T-cell (primary cell): ENCODE measurements at places on chromosomes 4 and X.
A peak's percentile ranks its signal among the peaks of the same experiment; 100 is the strongest.

DNA sequence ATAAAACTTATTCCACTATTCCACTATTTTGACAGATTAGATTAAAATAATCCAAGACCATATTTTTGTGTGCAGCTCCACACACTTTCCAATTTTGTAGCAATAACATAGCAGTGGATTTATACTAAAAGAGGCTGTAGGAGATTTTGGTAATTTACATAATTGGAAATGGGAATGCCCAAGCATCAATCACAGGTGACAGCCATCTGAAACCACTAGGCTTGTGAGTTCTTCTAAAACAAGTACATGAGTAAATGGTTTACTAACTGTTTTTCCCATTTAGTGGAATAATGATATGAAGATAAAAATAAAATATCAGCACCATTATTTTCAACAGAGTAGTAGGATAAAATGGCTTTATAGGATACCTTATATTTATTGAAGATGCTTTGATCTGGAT lies 4.4 kb downstream of the ANK2 start:
- H3K27ac ChIP-seq = no peak overlapping the region
- no peaks in the 10 kb centered on the region for H3K27me3 ChIP-seq
- no peaks in the 10 kb centered on the region for H3K36me3 ChIP-seq
- no peak overlapping the region for H3K4me3 ChIP-seq

DNA sequence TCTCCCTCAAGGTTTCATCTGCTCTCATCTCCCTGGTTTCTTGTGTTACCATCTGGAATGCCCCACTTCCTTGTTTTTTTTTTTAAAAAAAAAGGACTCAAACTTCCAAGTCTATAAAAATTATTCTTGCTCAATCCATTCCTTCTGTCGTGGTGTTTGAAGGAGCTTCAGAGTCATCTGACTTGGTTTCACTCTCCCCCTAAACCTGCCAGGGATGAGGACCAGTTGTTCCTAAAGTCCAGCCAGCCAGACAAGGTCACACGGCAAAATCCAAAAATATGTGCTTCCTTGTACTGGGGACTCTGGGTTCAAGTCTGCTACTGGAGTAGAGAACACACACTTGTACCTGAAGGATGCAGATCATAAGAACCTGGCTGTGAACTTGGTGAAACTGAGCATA lies 84.5 kb upstream of the GPM6B start:
- H3K4me3 ChIP-seq = no peak overlapping the region
- H3K36me3 ChIP-seq = no peaks in the 10 kb centered on the region
- DNase-seq = no peak
- no peaks in the 10 kb centered on the region for H3K4me1 ChIP-seq
- no peak overlapping the region for H3K27ac ChIP-seq

- no peaks in the 10 kb centered on the region for H3K4me1 ChIP-seq
- no peak for DNase-seq
- no peaks in the 10 kb centered on the region for H3K27me3 ChIP-seq
- H3K27ac ChIP-seq = no peak overlapping the region
- H3K36me3 ChIP-seq = peaks cover 6% of the 10 kb centered on the region
Observed at GRCh38 chrX:16825264-16826035, 39.2 kb downstream of the TXLNG start.

GRCh38 chr4:2341261-2341841 lies 77.1 kb downstream of the ZFYVE28 start:
- no peaks in the 10 kb centered on the region for H3K27me3 ChIP-seq
- H3K4me3 ChIP-seq = no peak overlapping the region
- DNase-seq = peak; percentile 3
- peaks cover 24% of the 10 kb centered on the region for H3K36me3 ChIP-seq

DNA sequence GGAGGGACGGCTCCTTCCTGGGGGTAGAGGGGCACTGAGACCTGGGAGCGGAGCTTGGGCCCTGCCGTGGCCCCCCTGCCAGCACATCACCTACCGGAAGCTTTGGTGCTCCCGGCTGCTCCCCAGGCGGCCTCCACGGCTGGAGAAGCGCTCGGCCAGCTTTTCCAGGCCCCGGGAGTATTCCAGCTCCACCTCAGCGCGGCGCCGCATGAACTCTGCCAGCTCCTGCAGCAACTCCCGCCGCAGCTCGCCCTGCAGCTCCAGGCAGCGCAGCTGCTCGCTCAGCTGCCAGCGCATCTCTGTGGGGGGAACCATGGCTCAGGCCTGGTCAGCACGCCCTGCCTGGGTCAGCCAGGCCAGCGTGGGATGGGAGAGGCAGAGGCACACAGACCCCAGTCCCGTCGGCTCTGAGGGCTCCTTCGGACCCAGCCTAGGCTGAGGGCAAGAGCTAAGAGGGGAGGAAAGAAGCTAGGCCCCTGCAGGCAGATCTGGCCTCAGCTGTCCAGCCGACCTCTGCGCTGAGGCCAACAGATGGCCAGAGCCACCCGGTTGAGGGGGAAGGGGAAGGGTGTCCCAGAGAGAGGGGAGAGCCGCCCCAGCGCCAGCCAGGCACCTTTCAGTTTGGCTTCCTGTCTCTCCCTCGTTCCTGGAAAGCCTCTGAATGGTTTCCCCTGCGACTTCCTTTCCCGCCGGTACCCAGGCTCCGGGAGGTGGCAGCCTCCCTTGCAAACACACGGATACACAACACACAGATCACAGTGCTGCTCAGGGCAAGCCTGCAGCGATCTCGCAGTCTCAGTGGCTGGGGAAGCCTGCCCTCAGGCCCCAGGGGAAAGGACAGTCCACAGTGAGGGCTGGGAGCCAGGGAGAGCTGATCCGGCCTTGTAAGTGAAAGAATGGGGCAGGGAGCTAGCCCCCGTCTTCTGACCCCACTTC lies 4.3 kb downstream of the ARHGAP4 start:
- no peaks in the 10 kb centered on the region for H3K27me3 ChIP-seq
- H3K4me3 ChIP-seq = peak overlapping the region; percentile 46
- H3K36me3 ChIP-seq = peaks cover 13% of the 10 kb centered on the region
- no peak for DNase-seq
- H3K27ac ChIP-seq = peak overlapping the region; percentile 23

- no peak overlapping the region for H3K4me3 ChIP-seq
- DNase-seq = no peak
- no peak overlapping the region for H3K27ac ChIP-seq
- no peaks in the 10 kb centered on the region for H3K27me3 ChIP-seq
- H3K36me3 ChIP-seq = no peaks in the 10 kb centered on the region
Observed at GRCh38 chr4:24164054-24164693, 274.3 kb upstream of the PPARGC1A start.
